ENCODE measurements at places on chromosomes 12 and 14. TPM values are rescaled to one million over a fixed set of nuclear protein-coding genes. Genes with fewer than 3 reads are reported as not detected.

SIX6 gene
- total RNA-seq: not detected

CPNE6 gene
- not detected for total RNA-seq

MRPL51 gene
- 94.7 TPM for total RNA-seq

ABHD12B gene
- under 0.01 TPM for total RNA-seq

SMIM41 gene
- total RNA-seq: not detected

SLC7A8 gene
- total RNA-seq: 26.1 TPM

BBS10 gene
- 14.2 TPM for total RNA-seq

ZNF385A gene
- 6.2 TPM for total RNA-seq

CAPS2 gene
- 2.7 TPM for total RNA-seq

PLEKHG7 gene
- total RNA-seq: not detected

GCH1 gene
- total RNA-seq: 18.1 TPM

MIP gene
- not detected for total RNA-seq

ZNF84 gene
- 22.9 TPM for total RNA-seq

ERGIC2 gene
- 51.6 TPM for total RNA-seq

CLMN gene
- total RNA-seq: 5.8 TPM

VDR gene
- total RNA-seq: 6.8 TPM
